ENCODE measurements at places on chromosomes 16 and 17.
A peak's percentile ranks its signal among the peaks of the same experiment; 100 is the strongest.

DNA sequence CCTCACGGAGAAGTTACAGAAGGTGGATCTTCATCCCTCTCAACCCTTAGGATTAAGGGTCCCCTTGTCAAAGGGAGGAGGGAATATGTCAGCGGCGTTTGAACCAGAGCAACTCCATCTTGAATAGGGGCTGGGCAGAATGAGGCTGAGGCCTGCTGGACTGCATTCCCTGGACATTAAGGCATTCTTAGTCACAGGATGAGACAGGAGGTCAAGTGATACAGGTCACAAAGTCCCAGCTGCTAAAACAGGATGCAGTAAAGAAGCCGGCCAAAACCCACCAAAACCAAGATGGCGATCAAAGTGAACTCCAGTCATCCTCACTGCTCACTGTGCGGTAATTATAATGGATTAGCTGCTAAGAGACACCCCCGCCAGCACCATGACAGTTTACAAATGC, 36.7 kb downstream of the RBFOX3 start:
- DNase-seq = peak; percentile 28

DNA sequence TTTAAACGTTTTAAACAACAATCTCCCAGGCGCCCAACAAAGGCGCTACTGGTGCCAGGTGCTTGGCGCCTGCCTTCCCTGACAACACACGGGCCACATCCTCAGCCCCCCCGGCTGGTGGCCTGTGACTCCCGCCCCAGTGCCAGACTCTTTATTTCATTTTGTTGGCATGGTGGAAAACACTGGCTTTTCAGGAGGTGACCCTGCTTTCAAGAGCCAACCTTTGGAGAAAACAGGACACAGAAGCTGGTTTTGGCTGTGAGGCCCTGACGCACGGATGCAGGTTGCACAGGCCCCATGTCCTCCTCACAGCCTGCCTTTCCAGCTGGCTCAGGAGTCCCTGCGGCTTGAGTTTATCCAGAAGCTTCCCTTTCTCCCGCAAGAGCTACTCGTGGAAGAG, 100.0 kb downstream of the METRNL start:
- no peak for DNase-seq

DNA sequence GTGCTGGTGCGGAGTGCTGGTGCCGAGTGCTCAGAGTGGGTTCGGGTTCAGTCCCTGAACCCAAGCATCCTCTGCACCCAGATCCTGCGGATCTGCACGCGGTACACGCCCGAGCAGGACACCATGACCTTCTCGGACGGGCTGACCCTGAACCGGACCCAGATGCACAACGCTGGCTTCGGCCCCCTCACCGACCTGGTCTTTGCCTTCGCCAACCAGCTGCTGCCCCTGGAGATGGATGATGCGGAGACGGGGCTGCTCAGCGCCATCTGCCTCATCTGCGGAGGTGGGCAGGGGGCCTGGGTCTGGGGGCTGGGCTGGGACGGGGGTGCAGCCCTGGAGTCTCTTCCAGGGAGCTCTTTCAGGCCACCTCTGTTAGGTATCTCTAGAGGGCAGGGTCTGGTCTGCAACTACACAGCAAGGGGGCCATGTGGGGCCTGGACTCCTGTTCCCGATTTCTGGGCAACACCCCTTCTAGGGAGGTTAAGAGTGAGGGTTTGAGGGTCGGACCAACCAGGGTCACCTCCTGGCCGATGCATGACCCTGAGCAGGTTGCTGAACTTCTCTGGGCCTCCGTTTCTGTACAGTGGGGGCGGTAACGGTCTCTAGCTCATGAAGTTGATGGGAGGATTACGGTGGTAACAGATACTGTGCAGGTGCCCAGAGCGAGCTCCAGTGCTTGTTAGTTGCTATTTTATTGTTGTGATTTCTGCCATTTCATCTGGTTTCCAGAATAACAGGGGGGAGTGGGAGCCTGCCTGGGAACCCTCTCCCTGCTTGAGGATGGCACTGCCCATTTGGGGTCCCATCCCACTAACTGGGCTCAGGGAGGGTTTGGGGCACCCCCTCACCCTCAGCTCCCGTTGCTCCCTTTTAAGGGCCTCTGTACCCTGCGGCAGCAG, 10.1 kb downstream of the GJD3 start:
- DNase-seq = no peak

- no peak for DNase-seq
Observed at GRCh38 chr17:6070430-6070912, 292 bp downstream of the WSCD1 start.

- DNase-seq = no peak
Observed at GRCh38 chr16:54076006-54076504, 210.5 kb downstream of the IRX3 start.

DNA sequence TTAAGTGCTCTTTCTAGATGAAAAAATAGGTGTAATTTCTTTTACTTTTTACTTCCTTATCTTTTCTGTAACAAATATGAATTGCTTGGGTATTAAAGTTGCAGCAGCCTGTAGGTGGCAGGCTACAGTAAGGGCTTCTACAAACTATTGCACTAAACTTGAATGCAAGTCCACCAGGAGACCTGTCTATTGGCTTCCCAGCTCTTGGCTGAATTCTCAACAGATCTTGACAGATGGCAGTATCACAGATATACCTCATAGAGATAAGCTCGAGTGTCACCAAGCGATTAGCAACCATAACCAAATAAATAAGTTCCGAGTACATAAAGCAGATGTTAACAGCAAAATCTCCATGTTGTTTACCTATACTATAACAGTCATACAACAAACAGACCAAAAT, 5.9 kb downstream of the BBS2 start:
- peak; percentile 54 for DNase-seq

DNA sequence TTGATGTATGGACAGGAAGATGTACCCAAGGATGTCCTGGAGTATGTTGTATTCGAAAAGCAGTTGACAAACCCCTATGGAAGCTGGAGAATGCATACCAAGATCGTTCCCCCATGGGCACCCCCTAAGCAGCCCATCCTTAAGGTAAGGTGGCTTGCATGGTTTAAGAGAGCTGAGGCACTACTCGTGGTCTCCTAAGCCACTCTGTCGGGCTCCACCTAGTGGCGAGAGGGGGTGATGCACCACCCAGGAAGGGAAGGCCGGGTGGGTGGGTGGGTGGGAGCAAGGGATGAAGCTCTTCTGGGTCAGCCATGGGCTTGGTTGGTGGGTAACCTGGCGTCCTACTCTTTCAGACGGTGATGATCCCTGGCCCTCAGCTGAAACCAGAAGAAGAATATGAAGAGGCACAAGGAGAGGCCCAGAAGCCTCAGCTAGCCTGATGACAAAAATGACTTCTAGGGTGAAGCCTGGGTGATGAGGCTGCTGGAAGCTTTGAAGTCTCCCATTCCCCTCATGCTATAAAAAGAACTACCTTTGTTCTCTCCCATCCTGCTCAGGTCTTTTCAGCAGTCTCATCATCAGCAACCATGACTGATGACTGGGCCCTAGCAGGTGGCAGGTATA, 21.5 kb downstream of the GPR179 start:
- DNase-seq = peak; percentile 52
